Activated gamma-delta T cell treated with anti-CD3 and anti-CD28 coated beads, Interleukin-2, amount 50 U/mL, for 16 hours (primary cell): ENCODE measurements at places on chromosomes 4 and X.

DNA sequence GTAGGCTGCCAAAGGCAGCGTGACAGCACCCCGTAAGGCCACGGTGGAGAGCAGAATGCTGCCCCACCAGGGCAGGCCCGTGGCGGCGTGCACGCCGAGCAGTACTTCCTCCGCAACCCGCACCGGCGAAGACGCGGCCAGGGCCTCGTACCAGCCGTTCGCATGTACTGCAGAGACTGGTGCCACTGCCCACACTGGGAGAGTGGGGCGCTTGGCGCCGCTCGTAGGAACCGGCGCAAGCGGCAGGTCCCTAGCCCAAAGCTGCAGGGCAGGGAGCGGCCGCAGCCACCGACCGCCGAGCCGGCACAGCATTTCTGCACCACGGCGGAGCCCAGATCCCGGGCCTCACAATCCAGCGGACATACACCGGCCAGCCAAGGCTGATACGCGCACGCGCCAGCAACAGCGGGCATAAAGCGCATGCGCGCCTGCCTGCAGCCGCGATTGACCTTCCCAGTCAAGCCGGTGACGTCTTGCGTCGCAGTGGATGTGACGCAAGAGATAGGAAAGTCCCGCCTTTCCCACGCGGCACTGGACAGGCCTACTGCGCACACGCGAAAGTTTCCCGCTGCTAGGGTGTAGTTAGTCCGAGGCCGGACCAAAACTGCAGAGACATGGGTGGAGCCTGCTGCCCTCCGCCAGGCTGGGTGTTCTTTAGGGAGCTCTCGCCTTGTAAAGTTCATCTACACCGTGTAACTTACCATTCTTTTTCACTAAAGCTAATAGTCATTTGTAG, at the start of gene COX18:
TSS of gene COX18 (minus strand) at position 379 of the 736 bp plus-strand sequence. CDS start at position 312, 67 bp downstream.
- DNase-seq, result peak; percentile 88

GRCh38 chrX:28126886-28127285, 145.6 kb upstream of the DCAF8L1 start:
- DNase-seq, result no peak

DNA sequence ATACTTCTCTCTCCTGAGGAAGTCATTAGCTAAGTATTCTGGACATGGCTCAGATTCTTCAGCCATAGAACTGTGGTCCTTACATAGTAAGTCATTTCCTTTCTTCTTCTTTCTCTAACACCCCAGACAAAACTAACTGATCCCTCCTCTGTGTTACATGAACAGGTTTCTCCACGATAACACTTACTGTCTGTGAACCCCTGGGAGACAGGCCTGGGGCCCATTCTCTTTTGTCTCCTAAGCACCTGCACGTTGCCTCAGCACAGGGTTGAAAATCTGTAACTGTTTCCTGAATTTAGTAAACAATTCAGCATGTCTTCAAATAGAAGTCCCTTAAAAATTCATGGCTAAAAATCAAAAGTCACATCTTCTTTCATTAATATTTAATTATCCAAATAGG, 24.7 kb downstream of the APBB2 start:
- no peak for DNase-seq

- no peak for DNase-seq
Measured at GRCh38 chr4:119735165-119735651, 106.6 kb upstream of the PDE5A start.

- no peak for DNase-seq
Measured at GRCh38 chr4:152910521-152910920, 25.6 kb upstream of the FHDC1 start.

DNA sequence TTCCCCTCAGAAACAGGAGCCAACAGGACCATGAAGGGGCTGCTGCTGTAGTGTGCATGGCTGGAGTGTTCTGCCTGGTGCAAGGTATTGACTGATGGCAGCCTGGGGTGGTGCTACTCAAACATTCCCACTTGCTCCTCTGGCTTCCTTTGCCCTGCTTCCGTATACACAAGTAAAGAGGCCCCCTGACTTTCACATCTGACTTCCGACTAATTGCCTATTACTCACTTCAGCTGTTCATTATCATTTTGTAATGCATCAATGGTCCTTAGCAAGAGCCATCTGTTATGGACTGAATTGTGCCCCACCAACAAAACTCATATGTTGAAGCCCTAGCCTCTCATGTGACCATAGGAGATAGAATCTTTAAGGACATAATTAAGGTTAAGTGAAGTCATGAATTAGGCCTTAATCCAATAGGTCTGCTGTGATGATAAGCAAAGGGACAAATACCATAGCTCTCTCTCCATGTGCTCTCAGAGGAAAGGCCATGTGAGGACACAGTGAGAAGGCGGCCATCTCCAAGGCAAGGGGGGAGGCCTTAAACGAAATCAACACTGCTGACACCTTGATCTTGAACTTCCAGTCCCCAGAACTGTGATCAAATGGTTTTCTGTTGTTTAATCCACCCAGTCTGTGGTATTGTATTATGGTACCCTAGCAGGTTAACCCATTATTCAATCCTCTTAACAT, 122.5 kb upstream of the CLNK start:
- DNase-seq, result no peak

- DNase-seq, result no peak
Measured at GRCh38 chr4:176539091-176539784, 219.5 kb downstream of the SPCS3 start.

DNA sequence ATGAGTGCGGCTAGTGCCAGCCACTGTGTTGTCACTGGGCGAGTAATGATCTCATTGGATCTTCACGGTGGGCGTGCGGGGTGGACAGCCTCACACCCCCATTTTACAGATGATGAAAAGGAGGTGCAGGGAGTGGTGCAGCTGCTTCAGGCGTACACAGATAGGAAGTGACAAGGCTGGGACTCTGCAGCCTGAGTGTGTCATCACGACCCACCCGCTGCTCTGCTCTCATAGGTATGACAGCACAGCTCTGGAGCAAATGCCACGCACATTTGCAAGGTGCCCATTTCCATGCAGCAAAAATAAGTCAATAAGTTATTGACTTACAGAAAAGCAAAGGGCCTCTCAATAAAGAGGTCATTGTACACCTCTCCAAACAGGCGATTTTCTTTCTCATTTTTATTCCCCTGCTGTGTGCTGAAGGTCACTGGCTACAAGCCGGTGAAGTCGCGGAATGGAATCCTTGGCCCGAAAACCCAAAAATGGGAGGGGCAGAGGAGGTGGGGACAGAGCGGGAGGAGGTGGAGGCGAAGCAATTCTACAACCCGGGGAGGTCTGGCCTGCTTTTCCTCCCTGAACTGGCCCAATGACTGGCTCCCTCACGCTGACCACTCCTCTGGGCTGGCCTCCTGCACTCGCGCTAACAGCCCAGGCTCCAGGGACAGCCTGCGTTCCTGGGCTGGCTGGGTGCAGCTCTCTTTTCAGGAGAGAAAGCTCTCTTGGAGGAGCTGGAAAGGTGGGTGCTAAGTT, at the start of gene SOD3:
TSS of gene SOD3 (plus strand) at position 658 of the 750 bp plus-strand sequence. CDS start 3,949 bp downstream, outside the sequence.
- no peak for DNase-seq

- DNase-seq, result no peak
Measured at GRCh38 chrX:130108647-130109428, 1.5 kb downstream of the ELF4 start.

GRCh38 chrX:18146954-18147353, 73.7 kb downstream of the BEND2 start:
- no peak for DNase-seq

- DNase-seq, result no peak
Measured at GRCh38 chr4:76016393-76016792, 6.9 kb downstream of the CXCL10 start.

DNA sequence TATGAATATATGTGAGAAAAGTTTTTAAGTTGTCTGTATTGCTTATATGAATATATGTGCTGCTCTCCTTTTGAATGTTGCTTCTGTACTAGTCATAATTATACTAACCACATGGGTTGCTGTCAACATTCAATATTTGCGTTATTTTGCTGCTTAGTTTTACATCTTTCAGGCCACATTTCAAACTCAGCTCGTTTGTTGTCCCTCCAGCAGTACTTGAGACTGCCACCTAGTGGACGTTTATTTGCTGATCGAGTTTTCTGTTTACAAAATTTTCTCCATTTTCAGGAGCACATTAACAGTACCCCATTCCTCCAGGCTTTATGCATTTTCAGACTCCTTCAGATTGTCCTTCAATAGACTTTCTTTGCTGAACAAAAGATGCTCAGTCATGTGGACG, 75.8 kb downstream of the NUDT11 start:
- no peak for DNase-seq
